ENCODE measurements at places on chromosomes 4 and X.
A peak's percentile ranks its signal among the peaks of the same experiment; 100 is the strongest.

DNA sequence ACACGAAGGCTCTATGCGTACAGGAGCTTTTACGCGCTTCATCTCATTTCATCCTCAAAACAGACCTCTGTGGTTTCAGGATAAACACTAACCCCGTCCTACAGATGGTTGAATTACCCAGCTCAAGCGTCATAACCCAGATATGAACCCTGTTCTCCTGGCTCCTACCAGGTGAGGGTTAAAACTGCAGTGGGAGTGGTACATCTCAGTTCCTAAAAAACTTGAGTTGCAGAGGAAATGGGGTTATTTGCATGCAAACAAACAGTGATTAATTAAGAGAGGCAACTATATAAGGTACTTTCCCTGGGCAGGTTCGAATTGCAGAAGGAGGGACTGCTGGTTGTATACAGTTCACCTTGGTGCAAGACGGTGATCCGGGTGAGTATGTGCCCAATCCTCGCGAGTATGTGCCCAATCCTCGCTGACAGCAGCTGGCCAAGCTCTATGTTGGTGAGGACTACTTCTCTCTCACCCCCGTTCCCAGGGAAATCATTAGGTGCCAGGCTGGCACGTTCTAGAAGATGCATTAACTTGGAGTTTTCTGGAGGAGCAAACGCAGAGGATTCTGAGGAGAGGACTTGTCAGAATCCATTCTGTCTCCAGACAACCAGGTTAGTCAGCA is 72.6 kb downstream of the FHDC1 start:
- DNase-seq, result no peak

- DNase-seq, result no peak
These were observed 92.5 kb upstream of the TEX13D start for GRCh38 chrX:124239911-124240310.

- peak; percentile 68 for DNase-seq
These were observed 32.4 kb downstream of the SPANXN4 start for GRCh38 chrX:143058120-143058519.

- DNase-seq, result no peak
These were observed 27.8 kb downstream of the CD99L2 start for GRCh38 chrX:150870487-150871340.

DNA sequence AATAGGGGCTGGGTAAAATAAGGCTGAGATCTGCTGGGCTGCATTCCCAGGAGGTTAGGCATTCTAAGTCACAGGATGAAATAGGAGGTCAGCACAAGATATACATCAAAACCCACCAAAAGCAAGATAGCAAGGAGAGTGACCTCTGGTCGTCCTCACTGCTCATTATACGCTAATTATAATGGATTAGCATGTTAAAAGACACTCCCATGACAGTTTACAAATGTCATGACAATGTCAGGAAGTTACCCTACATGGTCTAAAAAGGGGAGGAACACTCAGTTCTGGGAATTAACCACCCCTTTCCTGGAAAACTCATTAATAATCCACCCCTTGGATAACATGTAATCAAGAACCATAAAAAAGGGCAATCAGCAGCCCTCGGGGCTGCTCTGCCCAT is 403.6 kb downstream of the KCNIP4 start:
- no peak for DNase-seq

- DNase-seq, result no peak
These were observed at the start of gene DCAF8L2 for GRCh38 chrX:27590044-27590443. Gene DCAF8L2, plus strand, starts transcription at chrX:27590344. Its CDS starts 156,552 bp downstream, at chrX:27746896.

DNA sequence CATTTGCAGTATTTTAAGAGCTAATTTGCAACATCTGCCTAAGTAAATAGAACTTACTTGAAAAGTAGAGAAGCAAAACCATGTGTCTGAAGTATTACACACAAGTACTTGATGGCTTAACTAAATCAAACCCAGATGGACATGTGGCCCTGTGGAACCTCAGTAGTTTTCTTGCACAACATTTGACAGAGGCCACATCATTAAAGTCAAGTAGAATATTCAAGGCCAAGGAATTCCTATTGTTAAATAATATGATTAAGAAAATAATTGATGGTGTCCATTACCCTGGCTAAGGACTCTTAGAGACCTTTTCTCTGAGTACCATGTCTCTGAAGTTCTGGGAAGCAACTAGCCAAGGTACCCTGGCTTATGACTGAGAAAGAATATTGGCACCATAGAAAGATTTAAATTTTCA is 135.4 kb upstream of the OTUD4 start:
- no peak for DNase-seq

GRCh38 chr4:80646061-80646460 is 310.5 kb downstream of the CFAP299 start:
- DNase-seq, result no peak

DNA sequence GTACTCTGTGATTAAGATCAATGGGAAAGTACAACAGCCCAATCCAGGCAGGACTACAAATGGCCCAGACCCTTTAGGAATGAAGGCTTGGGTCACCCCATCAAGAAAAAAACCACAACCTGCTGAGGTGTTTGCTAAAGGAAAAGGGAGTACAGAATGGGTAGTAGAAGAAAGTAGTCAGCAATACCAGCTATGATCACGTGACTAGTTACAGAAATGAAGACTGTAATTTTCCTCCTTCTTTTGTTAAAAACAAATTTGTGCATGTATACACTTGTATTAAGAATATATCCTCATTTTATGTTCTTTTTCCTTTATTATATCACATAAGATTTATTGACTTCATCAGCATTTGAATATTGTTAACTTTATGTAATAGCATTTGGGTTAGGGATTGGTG is 160.1 kb upstream of the TBX22 start:
- no peak for DNase-seq

- no peak for DNase-seq
These were observed 55.8 kb downstream of the XAGE2 start for GRCh38 chrX:52424656-52425055.

GRCh38 chr4:162163892-162164759 is at the start of gene FSTL5:
Gene FSTL5, minus strand, starts transcription at chr4:162164000. Its CDS starts 52,604 bp downstream, at chr4:162111396.
- DNase-seq, result peak; percentile 52

DNA sequence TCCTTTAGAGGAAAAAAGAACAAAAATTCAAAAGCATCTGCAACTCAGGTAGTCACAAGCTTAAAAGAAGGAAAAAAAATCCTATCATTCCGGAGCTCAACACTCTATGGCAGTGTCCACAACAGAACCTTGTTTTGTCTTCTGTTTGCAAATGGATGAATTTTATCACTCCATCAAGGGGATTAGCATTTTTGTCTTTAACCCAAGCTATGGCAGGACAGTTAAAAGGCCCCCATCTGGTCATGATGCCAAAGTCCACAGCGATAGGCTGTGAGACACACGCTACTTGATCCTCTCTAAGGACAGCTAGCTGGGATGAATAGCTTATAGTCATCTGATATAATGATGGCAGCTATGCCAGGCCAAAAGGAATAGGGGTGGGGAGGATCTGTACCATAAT is 16.6 kb downstream of the AMER1 start:
- no peak for DNase-seq

GRCh38 chrX:103248553-103248952 is 6.4 kb downstream of the TCEAL8 start:
- DNase-seq, result no peak

- no peak for DNase-seq
These were observed 29.6 kb upstream of the SCML1 start for GRCh38 chrX:17707731-17708130.

- no peak for DNase-seq
These were observed 121.7 kb downstream of the GRXCR1 start for GRCh38 chr4:43014256-43014655.

- DNase-seq, result no peak
These were observed 104.5 kb upstream of the MAOA start for GRCh38 chrX:43551590-43551989.

DNA sequence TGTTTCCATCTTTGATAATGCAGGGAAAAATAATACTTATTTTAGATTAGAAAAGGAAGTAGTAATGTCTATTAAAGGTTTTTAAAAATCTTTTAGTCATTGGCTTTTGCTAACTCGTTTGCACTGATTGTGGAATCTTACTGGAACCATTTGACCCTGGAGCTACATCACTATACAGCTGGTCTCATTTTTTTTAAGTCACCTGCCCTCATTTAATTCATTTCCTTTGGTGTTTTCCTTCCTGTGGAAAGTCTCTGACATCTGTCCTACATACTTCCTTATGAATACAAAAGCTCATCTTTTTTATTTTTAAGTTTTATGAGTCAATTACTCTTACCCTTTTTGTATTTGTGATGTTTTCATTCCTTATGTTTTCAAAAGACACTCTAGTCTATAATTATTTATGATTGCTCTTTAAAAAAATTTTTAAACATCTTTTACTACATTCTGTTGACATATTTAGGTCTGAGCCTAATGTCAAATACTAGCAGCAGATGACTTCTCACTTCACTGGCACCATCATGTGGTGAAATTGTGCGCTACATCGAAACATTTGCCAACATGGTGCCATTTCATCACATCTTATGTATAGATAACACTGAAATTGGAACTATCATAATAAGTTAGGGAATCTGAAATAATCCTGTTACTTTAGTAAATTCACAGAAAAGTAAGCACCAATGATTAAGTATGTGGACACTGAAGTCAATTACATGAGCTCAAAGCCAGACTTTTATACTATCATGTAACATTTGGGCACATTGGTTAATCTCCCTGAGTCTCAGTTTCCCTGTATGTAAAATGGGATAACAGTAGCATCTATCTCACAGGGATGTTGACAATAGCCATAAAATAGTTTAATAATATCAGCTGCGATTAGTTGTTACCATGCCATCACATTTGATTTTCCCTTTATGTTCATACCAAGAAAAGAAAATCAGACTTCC is 9.4 kb upstream of the MMAA start:
- no peak for DNase-seq

GRCh38 chr4:80307774-80308465 is 27.6 kb upstream of the CFAP299 start:
- DNase-seq, result no peak

DNA sequence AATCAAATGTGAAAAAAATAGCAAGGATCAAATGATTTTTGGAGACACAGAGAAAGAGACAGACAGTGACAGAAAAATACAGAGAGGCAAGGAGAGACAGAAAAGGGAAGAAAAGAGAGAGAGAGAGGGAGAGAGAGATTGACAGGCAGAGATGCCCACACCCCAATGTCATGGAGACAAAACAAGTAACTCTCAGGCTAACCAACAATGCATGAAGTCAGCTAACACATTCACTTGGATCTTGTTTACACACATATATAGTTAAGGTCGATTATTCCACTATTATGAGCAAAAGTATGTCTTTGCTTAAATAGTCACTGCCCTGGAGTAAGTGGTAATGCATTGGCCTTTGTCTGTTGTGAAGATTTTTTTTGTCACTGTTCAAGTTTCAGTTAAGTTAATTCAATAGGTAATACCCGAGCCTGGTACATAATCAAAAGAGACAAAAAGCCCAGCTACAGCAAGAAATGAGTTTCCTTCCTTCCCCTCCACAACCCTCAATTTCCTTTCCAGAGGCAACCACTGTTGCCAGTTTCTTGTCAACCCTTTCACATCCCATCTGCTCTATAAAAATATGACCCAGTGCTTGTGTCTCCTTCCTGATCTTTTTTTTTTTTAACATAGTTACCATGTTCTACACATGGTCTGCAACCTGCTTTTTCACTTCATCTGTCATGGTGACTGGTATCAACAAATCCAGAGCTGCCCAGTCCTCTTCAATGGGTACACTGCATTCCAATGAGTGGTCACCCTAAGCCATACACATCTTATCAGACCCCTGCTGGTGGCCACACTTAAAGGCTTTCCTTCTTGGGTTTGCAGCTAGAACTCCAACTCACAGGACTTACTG is 52.1 kb downstream of the PROM1 start:
- DNase-seq, result no peak

DNA sequence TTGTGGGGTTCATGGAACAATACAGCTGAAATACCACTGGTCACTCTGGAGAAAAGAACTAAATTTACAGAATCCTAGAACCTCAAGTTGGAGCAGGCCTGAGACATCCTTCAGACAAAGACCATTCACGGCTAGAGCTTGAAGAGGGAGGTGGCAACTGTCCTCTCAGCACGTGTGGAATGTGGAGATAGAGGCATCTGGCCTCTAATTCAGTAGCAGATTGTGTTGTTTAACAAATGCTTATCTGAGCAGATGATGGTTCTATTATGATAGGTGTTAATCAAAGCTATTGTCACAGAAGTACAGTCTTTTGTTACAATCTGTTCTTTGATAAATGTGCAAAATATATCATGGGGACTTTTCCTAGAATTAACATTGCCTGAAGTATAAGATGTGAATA is 121.7 kb upstream of the KCNIP4 start:
- DNase-seq, result no peak

DNA sequence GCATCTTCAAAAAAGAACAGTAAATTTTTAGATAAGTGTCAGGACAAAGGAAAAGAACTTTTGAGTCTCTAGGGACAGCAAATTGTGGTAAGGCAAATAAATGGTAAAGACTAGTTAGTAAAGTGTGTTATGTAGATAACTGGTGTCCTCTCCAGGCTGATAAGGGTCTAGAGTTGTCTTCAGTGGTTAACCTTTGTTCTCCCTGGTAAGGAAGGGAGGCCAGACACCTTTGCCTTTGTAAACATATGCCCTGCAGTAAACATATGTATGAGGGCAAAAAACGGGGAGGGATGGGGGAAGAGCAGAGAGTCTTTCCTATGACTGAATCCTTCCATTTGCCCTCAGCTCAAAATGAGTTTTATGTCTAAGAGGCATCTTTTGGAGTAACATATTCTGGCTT is 384.6 kb downstream of the HNRNPD start:
- DNase-seq, result no peak

GRCh38 chrX:44705817-44706551 is 137.8 kb upstream of the DUSP21 start:
- DNase-seq, result no peak

- DNase-seq, result no peak
These were observed 187.8 kb downstream of the CCNG2 start for GRCh38 chr4:77344784-77345183.

GRCh38 chr4:3330707-3331106 is 37.9 kb downstream of the RGS12 start:
- no peak for DNase-seq

DNA sequence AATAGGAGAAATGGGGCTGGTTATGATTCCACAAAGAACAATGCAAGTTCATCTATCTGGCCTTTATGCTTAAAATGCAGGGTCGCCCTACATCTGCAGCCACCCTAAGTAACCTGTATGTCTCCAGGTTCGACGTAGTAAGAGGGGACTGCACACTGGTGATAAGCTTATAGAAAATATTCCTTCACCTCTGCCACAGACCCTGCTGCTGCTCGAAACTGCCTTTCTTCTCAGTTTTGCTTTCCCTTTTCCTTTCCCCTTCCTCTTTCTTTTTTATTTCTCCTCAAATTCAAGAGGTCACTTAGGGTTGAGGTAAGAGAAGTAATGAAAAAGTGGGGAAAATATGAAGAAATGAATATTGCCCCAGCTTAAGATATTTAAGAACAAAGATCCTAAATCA is 123.5 kb downstream of the DCHS2 start:
- DNase-seq, result no peak
